ENCODE measurements at places on chromosomes 3 and 15. TPM values are rescaled to one million over a fixed set of nuclear protein-coding genes. Genes with fewer than 3 reads are reported as not detected.
A peak's percentile ranks its signal among the peaks of the same experiment; 100 is the strongest.

DNA sequence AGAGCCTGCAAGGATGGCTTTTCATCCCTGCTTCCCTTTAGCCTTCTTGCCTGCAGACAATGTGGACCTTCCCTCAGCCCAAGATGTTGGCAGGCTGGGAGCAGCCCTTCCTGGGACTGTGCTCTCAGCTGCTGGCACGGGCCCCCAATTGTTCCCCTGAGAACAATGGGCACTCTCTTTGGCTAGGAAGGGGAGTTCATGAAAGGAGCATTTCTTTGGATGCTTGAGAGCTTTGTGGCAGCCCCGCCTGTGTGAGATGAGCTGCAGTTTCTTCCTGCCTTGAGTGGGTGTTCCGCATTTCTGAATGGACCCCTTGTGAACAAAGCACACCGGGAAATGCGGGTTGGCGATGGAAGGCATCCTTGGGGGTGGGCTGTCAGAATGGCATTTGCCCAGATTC is 35.0 kb upstream of the BSN start:
- no peak overlapping the region for H3K4me3 ChIP-seq
- H3K27me3 ChIP-seq, result no peaks in the 10 kb centered on the region
- DNase-seq, result no peak
- H3K36me3 ChIP-seq, result peaks cover 10% of the 10 kb centered on the region
- H3K4me1 ChIP-seq, result no peaks in the 10 kb centered on the region
- H3K27ac ChIP-seq, result no peak overlapping the region

- no peaks in the 10 kb centered on the region for H3K27me3 ChIP-seq
- no peaks in the 10 kb centered on the region for H3K4me1 ChIP-seq
- H3K4me3 ChIP-seq, result no peak overlapping the region
- peaks cover 2% of the 10 kb centered on the region for H3K36me3 ChIP-seq
- DNase-seq, result no peak
Measured at GRCh38 chr3:183013856-183014255, 33.5 kb upstream of the DCUN1D1 start.

The C3orf38 gene
- 17.9 TPM for total RNA-seq

GRCh38 chr3:183811638-183812037 is 13.7 kb downstream of the MAP6D1 start:
- no peak for DNase-seq
- no peaks in the 10 kb centered on the region for H3K27me3 ChIP-seq
- H3K36me3 ChIP-seq, result peaks cover 22% of the 10 kb centered on the region
- no peaks in the 10 kb centered on the region for H3K4me1 ChIP-seq

GRCh38 chr3:56135941-56136340 is 332.3 kb downstream of the ERC2 start:
- no peaks in the 10 kb centered on the region for H3K27me3 ChIP-seq
- H3K27ac ChIP-seq, result no peak overlapping the region
- DNase-seq, result no peak
- H3K4me3 ChIP-seq, result no peak overlapping the region
- H3K4me1 ChIP-seq, result peaks cover 31% of the 10 kb centered on the region

- H3K27me3 ChIP-seq, result peaks cover 41% of the 10 kb centered on the region
- no peak overlapping the region for H3K27ac ChIP-seq
- H3K36me3 ChIP-seq, result no peaks in the 10 kb centered on the region
Measured at GRCh38 chr15:65069179-65069578, 1.4 kb upstream of the RASL12 start.

DNA sequence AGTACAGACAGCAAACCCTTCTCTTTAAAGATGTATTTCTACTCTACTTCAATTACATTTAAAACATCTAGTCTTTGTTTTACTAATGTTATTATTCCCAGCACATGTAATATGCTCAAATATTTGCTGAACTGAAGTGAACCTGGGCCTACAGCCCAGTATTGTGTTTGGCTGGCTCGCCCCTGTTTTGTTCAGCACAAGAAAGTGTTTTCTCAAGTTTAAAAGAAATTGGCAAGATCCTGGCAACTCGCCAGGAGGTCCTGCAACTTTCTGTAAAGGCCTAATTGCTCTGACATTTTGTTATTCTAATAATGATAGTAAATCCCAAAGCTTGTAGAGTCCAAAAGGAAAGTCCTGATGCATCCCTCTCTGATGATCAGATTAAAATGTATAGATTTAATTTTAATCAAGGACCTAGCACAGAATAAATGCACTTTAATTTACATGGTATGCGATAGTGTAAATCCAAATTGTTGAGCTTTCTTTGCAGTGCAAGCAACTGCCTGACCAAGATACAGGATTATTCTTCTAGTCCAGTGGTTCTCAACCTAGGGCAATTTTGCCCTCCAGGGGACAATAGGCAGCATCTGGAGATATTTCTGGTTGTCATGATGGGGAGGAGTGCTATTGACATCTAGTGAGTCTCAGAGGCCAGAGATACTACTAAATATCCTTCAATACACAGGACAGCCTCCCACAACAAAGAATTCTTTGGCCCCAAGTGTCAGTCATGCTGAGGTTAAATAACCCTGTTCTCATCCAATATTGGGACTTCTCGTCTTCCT is 35.7 kb upstream of the TMOD3 start:
- no peak overlapping the region for H3K27ac ChIP-seq
- H3K36me3 ChIP-seq, result no peaks in the 10 kb centered on the region
- no peaks in the 10 kb centered on the region for H3K4me1 ChIP-seq
- no peak overlapping the region for H3K4me3 ChIP-seq
- DNase-seq, result peak; percentile 92

DNA sequence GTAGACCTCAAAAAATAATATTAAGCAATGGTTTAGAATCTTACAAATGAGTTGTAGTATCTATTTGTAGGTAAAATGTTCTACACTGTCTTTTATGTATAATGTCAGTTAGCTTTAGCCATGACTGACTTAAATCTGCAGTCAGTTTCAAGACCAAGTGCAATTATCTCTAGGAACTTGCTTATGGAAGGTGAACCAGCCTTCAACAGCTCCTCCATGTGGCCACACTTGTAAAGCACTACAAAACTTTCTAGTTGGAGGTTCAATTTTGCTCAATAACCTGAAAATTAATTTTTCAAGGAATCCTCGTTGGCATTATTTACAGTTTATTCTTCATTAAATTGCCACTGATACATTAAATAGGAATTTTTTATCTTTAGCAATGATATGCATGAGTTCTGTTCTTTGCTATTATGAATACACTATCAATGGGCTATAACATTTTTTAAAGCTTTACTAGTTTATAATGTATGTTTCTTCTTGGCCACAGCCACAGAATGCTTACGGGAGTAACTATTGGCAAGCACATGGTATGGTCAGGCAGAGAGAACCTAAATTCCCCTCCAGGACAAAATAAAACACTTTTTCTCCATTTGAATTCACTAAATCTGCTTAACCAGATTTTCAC is 315.3 kb upstream of the UBE2E2 start:
- DNase-seq, result peak; percentile 4
- no peak overlapping the region for H3K27ac ChIP-seq
- no peak overlapping the region for H3K4me3 ChIP-seq
- no peaks in the 10 kb centered on the region for H3K36me3 ChIP-seq

- no peaks in the 10 kb centered on the region for H3K27me3 ChIP-seq
- peaks cover 10% of the 10 kb centered on the region for H3K36me3 ChIP-seq
- DNase-seq, result peak; percentile 97
- H3K4me1 ChIP-seq, result peaks cover 70% of the 10 kb centered on the region
- H3K27ac ChIP-seq, result peak overlapping the region; percentile 96
Measured at GRCh38 chr3:152331018-152331541, 62.4 kb downstream of the MBNL1 start.

DNA sequence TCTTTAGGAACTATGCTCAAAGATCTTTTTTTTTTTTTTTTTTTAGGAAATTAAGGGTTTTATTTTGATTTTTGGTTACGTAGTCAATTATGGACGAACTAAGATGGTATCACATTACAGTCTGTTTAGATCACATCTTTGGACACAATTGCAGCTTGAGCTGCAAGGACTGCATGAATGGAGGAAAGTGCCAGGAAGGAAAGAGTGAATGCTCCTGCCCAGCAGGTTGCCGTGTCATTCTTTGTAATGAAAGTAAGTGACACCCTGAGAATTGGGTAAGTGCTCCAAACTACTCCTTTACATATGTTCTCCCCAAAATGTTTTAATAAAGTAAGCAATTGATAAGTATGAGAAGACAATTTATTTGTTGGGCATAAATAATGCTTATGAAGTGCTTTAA is 716.5 kb upstream of the GOLIM4 start:
- DNase-seq, result no peak
- no peak overlapping the region for H3K4me3 ChIP-seq
- peaks cover 10% of the 10 kb centered on the region for H3K27me3 ChIP-seq

DNA sequence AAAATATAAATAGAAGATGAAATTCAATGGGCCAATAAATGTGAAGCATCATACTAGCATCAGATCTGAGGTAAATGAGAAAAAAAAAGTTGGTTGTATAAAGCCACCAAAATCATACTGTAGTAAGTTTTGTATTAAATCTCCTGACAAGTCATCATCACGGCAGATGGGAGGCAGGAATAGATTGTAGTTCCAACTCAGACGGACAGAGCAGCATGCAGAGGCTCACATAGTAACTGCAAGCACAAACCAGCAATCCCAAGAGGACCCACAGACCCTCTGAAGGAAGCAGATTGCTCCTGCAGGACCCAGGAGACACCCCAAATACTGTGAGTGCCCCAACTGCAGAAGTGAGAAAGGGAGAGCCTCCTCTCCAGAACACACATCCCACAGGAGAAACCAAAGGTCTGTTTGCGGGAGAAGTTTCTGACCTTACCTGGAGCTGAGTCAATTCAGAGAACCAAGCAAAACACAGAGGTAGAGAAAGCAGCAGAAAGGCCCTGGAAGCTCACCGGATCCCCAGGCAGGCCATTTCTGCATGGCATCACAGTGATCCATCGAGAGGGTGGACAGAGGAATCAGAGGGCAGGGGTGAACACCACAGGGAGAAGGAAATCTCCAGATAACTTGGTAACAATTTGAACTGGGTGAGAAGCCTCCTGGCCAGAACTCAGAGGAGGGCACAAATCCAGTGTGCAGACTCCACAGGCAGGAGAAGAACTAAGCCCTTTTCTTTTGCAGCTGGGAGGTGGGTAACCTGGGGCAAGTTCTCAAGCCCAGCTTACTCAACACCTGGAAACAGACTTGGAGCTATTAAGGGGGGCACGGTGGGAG is 141.6 kb upstream of the ARHGEF26 start:
- DNase-seq, result no peak
- no peak overlapping the region for H3K27ac ChIP-seq
- H3K36me3 ChIP-seq, result no peaks in the 10 kb centered on the region
- H3K27me3 ChIP-seq, result no peaks in the 10 kb centered on the region
- no peak overlapping the region for H3K4me3 ChIP-seq

DNA sequence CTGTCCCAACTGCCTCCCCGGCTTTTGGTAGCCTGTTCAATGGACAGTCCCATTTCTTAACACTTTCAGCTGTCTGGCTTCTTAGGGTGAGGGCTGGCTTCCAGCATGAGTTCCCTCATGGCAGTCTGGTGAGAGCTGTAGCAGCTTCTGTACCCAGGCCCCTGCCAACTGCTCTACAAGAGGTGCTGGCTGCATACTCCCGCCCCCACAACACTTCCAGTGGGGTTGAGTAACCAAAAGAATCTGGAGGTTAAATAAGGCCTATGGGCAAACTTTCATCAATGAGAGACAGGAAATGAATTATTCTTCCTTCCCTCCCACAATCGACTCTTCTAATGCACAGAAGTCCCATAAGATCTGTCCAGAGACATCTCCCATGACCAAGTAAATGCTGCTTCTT is 145.0 kb downstream of the NEK10 start:
- no peak for DNase-seq
- no peaks in the 10 kb centered on the region for H3K27me3 ChIP-seq
- no peak overlapping the region for H3K27ac ChIP-seq
- H3K4me3 ChIP-seq, result no peak overlapping the region

DNA sequence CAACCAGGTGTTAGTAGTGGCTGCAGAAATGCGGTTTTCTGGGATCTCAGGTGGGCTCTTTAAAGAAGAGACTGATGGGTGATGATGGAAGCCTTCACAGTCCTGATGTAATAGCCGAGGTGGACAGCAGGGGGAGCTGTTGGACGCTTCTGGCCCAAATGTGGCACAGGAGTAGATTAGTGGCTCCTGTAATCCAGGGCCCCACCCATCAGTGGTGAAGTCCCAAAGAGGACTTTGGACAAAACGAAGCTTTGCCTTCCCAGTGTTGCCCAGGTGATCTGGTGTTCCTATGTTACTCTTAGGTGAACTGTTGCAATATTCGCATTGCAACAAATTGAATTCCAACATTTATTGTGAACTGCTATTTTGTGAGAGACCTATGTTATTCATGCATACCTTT is 31.8 kb upstream of the MYZAP start:
- no peak overlapping the region for H3K27ac ChIP-seq
- no peaks in the 10 kb centered on the region for H3K36me3 ChIP-seq
- no peak overlapping the region for H3K4me3 ChIP-seq
- peaks cover 28% of the 10 kb centered on the region for H3K4me1 ChIP-seq

GRCh38 chr3:114879059-114880031 is 267.7 kb downstream of the ZBTB20 start:
- peak; percentile 16 for DNase-seq
- no peaks in the 10 kb centered on the region for H3K36me3 ChIP-seq
- H3K27me3 ChIP-seq, result no peaks in the 10 kb centered on the region

- H3K4me1 ChIP-seq, result no peaks in the 10 kb centered on the region
- H3K36me3 ChIP-seq, result peaks cover 5% of the 10 kb centered on the region
- H3K4me3 ChIP-seq, result no peak overlapping the region
Measured at GRCh38 chr3:105764378-105765307, 104.2 kb downstream of the CBLB start.

Measured in endothelial cell of umbilical vein (primary cell).